ENCODE measurements at places on chromosomes 5 and 9.

GRCh38 chr5:149360272-149360671, 2.4 kb downstream of the PCYOX1L start:
- DNase-seq, result no peak

- no peak for DNase-seq
These were observed 27.7 kb downstream of the CDH9 start for GRCh38 chr5:27010646-27011045.

DNA sequence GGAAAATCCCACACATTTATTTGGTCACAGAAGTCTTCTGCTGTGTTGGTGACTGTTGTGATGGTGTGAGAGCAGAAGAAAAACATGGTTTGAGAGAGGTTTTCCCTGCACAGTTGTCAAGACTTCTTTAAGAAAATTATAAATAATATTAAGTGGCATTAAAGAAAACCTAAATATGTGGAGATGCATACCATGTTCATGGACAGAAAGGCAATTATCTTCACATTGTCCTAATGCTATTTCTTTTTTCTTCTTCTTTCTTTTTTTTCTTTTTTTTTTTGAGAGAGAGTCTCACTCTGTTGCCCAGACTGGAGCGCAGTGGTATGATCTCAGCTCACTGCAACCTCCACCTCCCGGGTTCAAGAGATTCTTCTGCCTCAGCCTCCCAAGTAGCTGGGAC, 24.3 kb upstream of the ERGIC1 start:
- DNase-seq, result no peak

DNA sequence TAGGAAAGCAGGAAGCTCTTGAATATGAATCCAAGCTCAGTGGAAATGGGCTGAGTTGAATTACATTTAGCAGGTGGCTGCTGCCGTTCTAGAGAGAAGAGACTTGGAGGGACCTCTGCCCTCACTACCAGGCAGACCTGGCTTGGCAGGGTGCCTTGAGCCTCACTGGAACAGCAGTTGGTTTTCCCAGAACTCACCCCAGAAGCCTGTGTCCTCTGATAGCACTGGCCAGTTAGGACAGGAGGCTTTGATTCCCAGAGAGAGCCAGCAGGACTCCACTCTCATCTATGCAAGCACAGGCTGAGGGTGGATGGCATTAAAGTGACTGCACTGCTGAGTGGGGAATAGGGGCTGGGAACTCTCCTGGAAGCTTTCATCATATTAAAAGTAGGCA, 54.8 kb downstream of the PWWP2A start:
- no peak for DNase-seq

GRCh38 chr5:56833325-56833724, 18.0 kb downstream of the MAP3K1 start:
- DNase-seq, result no peak

- DNase-seq, result no peak
These were observed 61.6 kb upstream of the SPRY4 start for GRCh38 chr5:142386137-142387023.

- no peak for DNase-seq
These were observed 41.6 kb downstream of the TRIO start for GRCh38 chr5:14184725-14185124.

DNA sequence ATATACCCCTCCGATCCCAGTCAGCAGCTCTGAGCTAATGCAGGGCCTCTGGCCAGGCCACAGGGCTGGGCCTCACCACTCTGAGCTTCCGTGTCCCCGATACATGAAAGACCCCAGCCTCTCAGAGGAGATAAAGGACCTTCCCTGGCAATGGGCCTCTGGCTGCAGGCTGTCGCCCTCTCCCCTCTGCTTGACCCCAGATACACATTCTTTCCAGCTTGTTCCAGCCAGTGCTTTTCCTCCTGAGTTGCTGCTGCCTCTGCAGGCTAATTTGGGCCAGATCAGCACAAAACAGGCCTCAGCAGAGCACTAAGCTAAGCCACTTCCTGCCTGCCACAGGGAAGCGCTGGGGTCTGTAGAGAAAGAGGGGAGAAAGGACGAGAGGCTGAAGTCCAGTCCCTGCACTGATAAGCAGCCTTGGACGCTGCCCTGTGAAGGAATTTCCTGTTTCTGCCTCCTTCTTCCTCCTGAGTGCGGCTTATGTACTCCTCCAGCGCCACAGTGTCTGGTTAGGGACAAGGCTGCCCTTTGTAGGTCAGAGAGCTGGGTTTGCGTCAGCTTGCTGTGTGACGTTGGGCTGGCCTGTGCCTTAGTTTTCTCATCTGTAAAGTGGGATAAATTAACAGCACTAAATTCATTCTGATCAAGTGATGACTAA, 73.0 kb upstream of the IL17B start:
- DNase-seq, result no peak

DNA sequence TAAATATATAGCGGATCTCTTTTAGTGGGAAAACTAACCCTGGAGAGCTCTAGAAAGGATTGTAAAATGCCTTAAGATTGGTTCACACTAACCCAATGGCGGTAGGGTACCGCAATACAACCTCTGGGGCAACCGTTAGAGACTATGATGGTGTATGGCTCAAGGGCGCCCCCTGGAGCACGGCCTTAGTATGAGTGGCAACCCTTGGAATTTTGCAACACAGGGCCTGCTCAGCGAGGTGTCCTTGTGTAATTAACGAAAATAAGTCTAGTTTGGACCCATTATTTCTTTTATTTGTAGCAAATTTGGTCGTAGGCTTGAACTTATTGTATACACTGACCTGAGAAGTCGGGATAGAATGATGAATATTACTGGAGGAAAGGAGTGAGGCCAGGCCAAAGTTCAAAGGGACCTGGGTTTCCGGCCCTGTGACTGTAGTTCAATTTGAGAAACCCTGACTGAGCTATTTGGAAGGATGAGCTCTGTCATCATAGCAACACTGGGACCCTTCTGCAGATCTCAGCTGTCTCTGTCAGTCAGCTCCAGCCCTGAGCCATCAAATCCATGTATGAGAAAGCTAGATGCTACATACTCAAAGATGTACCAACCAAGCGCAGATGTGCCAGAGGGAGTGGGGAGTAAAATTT, 54.8 kb downstream of the CAMK4 start:
- DNase-seq, result peak; percentile 56

GRCh38 chr9:87564111-87564510, 66.4 kb downstream of the DAPK1 start:
- no peak for DNase-seq

DNA sequence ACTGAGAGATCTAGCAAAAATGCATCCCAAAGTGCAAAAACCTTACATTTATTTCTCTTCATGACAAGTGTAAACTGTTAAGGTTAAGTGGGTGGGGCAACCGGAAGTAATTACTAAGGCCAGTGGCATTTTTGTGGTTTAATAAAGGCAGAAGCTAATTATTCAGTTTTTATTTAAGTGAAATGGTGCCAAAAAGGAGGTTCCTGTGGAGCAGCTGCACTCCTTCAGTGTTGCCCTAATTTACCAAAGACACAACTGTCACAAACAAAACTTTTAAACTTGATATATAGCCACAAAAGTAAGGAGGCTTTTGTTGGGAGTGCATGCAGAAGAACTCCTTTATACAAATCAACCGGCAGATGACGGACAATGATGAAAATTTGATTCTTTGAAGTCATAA, 81.6 kb downstream of the NDUFS4 start:
- no peak for DNase-seq

GRCh38 chr5:138504799-138505198, 38.2 kb downstream of the ETF1 start:
- DNase-seq, result no peak

GRCh38 chr5:53726121-53726520, 165.7 kb downstream of the NDUFS4 start:
- DNase-seq, result no peak

DNA sequence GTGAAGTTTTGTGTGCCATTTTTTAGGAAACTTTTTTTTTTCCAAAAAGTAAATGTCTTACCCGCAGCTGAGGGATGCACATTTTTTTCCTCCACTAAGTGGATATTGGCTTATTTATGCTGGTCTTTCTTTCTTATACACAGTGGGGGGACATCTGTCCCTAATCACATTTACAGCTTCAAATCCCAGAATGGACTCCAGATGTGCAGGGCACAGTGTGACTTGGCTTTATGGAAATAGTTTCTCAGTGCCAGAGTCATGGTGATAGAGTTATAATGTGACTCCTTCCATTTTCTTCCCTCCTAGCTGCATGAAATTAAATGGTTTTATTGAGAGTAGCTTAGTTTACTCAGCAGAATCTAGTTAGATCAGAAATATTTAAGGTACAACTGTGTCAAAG, 66.5 kb downstream of the SV2C start:
- DNase-seq, result no peak

DNA sequence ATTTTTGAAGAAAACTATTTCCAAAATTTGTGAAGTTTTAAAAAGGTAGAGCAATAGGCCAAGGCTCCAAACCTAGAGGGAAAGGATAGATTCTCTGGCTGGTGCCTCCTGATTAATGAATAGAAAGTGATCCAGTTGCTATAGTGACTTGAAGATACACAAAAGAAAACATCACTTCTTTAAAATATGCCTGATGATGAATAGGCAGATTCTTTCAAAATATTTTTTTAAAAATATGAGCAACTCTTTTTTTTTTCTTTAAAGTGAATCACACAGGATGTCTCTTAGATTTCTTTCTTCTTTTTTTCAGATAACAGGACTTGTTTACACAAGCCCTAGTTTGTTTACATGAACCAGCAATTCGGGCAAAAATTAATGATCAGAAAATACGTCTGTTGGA, 124.4 kb downstream of the RFK start:
- no peak for DNase-seq

GRCh38 chr9:120486347-120486746, 93.6 kb downstream of the CDK5RAP2 start:
- DNase-seq, result no peak

- no peak for DNase-seq
These were observed 220.7 kb downstream of the GNA14 start for GRCh38 chr9:77427256-77427927.

GRCh38 chr9:131524665-131525315, 6.3 kb downstream of the UCK1 start:
- DNase-seq, result no peak

GRCh38 chr9:680106-680505, 161.4 kb upstream of the DMRT1 start:
- DNase-seq, result no peak

DNA sequence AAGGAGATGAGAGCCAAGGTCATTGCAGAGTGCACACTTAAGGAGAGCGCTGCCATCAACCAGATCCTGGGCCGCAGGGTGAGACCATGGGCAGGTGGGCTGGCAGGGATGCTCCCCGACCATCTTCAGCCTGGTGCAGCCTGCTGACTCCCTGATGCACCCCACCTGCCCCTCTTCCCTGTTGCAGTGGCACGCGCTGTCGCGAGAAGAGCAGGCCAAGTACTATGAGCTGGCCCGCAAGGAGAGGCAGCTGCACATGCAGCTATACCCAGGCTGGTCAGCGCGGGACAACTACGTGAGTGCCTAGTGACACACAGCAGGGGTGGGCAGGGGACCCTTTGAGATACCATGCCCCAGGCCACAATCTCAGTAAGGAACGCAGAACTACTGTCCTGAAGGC, 28.3 kb downstream of the TCF7 start:
- no peak for DNase-seq

DNA sequence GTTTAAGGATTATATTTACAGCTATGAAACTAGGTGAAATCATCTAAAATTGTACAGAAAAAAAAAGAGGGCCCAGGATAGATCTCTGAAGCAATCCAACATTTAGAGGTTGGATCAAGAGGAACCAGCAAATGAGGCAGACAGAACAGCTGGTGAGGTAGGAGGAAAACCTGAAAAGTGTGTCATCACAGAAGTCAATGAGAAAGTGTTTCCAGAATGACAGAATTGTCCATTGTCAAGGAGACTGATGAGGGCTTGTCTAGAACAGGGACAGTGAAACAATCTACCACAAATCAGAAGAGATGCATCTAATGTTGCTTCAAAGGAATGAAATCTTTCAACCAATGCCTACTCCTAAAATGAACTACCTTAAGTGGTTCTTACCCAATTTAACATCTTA, 6.6 kb downstream of the C5orf63 start:
- DNase-seq, result no peak

GRCh38 chr5:140557965-140558364, 692 bp upstream of the SRA1 start:
- no peak for DNase-seq

- peak; percentile 56 for DNase-seq
These were observed 411.6 kb downstream of the BNC2 start for GRCh38 chr9:16458696-16459420.
